A673 (cell line): ENCODE measurements at places on chromosomes 4 and X. TPM values are rescaled to one million over a fixed set of nuclear protein-coding genes. Genes with fewer than 3 reads are reported as not detected.

Gene WDR17
- total RNA-seq = 6.9 and 8.1 TPM in 2 replicates

Gene NDP
- not detected in 2 replicates for total RNA-seq

Gene MAGEA2B
- not detected in 2 replicates for total RNA-seq

Gene BTC
- 0.11 TPM in 1 of 2 replicates, not detected in the other for total RNA-seq

Gene ARHGAP10
- total RNA-seq = 4.3 and 4.8 TPM in 2 replicates

Gene SMIM43
- total RNA-seq = 0.37 and 0.45 TPM in 2 replicates

Gene RS1
- not detected in 2 replicates for total RNA-seq

Gene TLR7
- 0.11 TPM in 2 replicates for total RNA-seq

Gene ATP1B4
- not detected in 2 replicates for total RNA-seq

Gene PF4V1
- total RNA-seq = not detected in 2 replicates

Gene KIT
- total RNA-seq = 9.4 and 9.5 TPM in 2 replicates

Gene MAD2L1
- total RNA-seq = 110 and 117 TPM in 2 replicates

Gene RXFP1
- not detected in 2 replicates for total RNA-seq

Gene CT45A10
- not detected in 2 replicates for total RNA-seq

Gene TMEM31
- total RNA-seq = not detected in 2 replicates

Gene CXCL10
- total RNA-seq = 0.79 and 1.0 TPM in 2 replicates

Gene TRIM75
- total RNA-seq = not detected in 2 replicates

Gene RPS6KA6
- total RNA-seq = not detected in 2 replicates

Gene CENPVL2
- total RNA-seq = 1.5 and 1.7 TPM in 2 replicates

Gene MAGED4B
- 59.3 and 79.9 TPM in 2 replicates for total RNA-seq

Gene KLHL4
- total RNA-seq = 0.13 and 0.34 TPM in 2 replicates

Gene GRIA2
- 0.32 and 0.42 TPM in 2 replicates for total RNA-seq

Gene SPANXC
- total RNA-seq = not detected in 2 replicates

Gene GAGE12J
- total RNA-seq = not detected in 2 replicates

Gene GABRG1
- not detected in 2 replicates for total RNA-seq

Gene HSD17B10
- 126 and 132 TPM in 2 replicates for total RNA-seq

Gene SLC9B2
- 25.3 and 28.0 TPM in 2 replicates for total RNA-seq

Gene HERC6
- total RNA-seq = 0.26 and 0.32 TPM in 2 replicates

Gene GPR143
- 0.50 and 1.2 TPM in 2 replicates for total RNA-seq

Gene NXF3
- 0.46 TPM in 1 of 2 replicates, not detected in the other for total RNA-seq

Gene FMR1NB
- total RNA-seq = not detected in 2 replicates

Gene IBSP
- total RNA-seq = not detected in 2 replicates
